ENCODE measurements at places on chromosomes 1 and 21. TPM values are rescaled to one million over a fixed set of nuclear protein-coding genes. Genes with fewer than 3 reads are reported as not detected.

ARHGAP30 gene
- total RNA-seq = 0.20 TPM

PLA2G2D gene
- not detected for total RNA-seq

SYT11 gene
- total RNA-seq = 1.7 TPM

TMEM234 gene
- total RNA-seq = 43.2 TPM

STX12 gene
- 26.1 TPM for total RNA-seq

CR1L gene
- total RNA-seq = not detected

SRGAP2 gene
- 33.9 TPM for total RNA-seq

CFHR3 gene
- total RNA-seq = 0.31 TPM

C1QC gene
- total RNA-seq = not detected

HHAT gene
- total RNA-seq = 14.7 TPM

RBM11 gene
- total RNA-seq = 7.4 TPM

GRCh38 chr1:201346337-201346939 is 31.0 kb downstream of the TNNT2 start:
- peak; percentile 36 for DNase-seq

DNA sequence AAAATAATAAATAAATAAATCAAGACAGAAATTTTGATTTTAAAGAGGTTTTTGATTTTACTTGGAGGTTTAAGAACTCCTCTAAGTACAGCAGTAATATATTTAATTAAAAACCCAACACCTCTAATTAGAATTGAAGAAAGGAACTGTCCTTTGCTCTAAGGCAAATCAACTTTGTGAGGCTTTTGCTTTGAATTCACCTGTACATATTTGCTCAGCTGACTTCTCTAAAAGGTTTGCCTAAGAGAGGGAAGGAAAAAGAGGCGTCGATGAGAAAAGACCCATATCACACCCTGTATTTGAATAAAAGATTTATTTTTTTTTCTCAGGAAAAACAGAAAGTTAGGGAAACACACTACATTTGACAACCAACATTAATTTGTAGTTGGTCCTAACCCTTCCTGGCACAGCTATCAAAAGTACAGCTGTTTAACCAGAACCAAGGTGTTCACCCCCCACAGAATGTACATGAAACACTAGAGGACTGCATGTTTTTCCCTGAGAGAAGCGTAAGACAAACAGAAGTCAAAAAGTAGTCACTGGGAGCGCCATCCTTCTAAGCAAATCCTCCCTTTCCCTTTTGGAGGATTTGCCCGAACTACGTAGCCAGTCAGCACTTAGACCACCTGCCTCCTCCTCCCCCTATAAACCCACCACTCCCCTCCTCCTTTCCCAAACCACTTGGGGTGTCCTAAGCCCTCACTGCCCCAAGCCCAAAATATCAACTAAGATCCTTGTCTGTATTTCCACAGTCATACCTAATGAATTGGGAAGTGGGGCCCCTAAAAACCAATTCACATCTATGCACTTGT is 4.9 kb downstream of the MCL1 start:
- DNase-seq = no peak

GRCh38 chr1:92365378-92366039 is 66.7 kb downstream of the RPAP2 start:
- no peak for DNase-seq

- DNase-seq = no peak
Measured at GRCh38 chr1:38084700-38085099, 38.1 kb upstream of the POU3F1 start.

DNA sequence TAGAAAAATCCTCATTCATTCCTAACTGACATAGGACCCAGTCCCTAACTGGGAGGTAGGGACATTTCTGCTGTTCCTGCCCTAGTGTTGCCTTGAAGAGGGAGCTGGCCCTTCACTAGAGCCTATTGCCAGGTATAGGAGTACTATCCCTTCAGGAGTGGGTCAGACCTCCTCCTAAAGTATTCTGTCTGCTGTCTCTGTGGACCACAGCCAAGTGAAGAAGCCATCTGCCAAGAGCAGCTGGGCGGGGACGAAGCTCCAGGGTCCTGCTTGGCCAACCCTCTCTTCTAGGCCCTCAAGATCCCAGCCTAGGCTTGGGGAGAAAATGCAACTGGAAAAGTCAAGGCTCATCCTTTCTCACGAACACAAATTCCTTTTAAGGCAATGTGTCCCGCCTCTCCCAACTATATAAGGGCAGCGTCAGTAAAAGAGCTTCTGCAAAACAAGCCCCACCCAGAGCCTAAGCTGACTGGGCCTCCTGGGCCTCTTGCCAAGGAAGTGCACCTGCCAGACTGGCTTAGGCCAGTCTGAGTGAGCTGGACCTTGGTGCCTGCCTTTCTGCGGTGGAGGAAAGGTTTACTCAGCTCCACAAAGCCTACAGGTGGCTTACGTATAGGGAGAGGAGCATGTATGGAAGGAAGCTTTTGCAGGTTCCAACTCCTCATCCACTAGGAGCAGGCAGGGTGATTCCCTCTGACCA is 638 bp upstream of the TUFT1 start:
- peak; percentile 24 for DNase-seq

- DNase-seq = no peak
Measured at GRCh38 chr1:113297749-113298148, 92.6 kb upstream of the MAGI3 start.

- DNase-seq = no peak
Measured at GRCh38 chr1:39154553-39155421, 49.7 kb upstream of the MACF1 start.

GRCh38 chr1:228004331-228004855 is 2.4 kb upstream of the WNT3A start:
- DNase-seq = no peak

DNA sequence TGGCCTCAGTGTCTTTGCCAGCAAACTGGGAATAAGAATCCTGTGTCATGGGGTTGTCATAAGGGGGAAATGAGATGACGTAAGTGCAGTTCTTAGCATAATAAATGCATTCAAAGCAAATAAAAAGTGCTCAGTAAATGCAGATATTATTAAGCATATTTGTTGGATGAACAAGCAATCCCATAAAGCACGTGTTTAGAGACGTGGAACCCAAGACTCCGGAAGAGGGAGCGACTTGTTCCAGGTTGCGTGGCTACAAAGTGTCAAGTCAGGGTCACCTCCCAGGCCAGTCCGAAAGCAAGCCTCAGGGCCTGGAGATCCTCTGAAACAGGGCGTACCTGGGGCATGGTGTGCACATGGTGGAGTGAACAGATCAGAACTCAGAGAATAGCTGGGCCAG is 58.0 kb upstream of the LAPTM5 start:
- DNase-seq = no peak

DNA sequence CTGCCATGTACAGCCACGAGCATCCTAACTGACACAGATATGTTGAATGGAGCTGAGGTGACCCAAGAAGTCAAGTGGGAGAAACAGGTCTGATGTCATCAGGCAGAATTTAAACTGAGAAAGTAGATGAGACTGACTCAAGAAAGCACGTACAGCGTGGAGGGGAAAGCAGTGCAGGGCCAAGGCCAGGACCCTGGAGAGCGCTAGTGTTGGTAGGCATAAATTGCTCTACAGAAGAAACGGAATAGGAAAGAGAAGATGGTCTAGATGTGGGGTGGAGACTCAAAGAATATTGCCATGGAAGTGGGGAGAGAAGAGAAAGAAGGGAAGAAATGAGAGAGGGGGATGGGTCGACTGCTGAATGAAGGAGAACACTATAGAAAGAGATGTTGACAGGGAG is 45.3 kb upstream of the GJB5 start:
- DNase-seq = peak; percentile 26

GRCh38 chr21:31837618-31838390 is 35.0 kb upstream of the HUNK start:
- no peak for DNase-seq

DNA sequence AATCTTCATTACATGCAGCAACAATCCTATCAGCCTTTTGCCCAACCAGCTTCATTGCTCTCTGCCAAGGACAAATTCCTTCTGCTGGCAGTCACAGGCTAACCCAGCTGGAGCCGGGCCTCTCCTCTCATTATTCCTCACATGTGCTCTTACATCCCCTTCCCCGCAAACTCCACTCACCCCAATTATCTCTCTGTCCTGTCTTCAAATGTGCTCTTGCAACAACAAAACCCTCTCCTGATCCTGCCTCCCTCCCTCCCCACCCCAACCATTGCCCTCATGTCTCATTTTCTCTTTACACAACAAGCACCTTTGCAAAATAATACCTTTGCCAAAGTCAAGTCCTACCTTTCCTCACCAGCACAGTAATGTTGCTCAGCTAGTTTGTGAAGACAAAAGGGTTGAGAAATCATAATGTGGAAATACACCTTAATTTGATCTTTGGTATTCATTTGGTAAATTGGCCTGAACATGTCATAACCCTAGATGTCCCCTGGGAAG is 36.0 kb upstream of the DHCR24 start:
- no peak for DNase-seq

- DNase-seq = no peak
Measured at GRCh38 chr1:27253596-27253995, 19.2 kb downstream of the WDTC1 start.

GRCh38 chr1:182614796-182615454 is 10.7 kb upstream of the RGS16 start:
- DNase-seq = no peak

GRCh38 chr1:36653850-36654249 is 171.1 kb upstream of the CSF3R start:
- DNase-seq = no peak

DNA sequence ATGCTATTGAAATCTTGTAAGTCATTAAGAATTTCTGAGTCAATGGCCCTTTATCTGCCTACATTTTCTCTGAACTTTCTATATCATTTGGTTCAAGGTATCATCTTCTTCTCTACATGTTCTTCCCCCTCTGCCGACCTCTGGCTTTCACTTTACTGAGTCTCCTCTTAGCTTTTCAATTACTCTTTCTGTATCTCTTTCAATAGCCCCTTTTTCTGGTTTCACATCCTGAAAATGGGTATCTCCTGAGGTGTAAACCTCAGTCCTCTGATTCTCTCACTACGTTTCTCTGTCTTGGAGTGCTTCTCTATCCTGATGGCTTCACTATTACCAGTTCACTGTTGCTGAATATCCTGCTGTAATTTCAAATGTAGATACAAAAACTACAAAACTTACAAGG is 98.9 kb downstream of the LYST start:
- no peak for DNase-seq

DNA sequence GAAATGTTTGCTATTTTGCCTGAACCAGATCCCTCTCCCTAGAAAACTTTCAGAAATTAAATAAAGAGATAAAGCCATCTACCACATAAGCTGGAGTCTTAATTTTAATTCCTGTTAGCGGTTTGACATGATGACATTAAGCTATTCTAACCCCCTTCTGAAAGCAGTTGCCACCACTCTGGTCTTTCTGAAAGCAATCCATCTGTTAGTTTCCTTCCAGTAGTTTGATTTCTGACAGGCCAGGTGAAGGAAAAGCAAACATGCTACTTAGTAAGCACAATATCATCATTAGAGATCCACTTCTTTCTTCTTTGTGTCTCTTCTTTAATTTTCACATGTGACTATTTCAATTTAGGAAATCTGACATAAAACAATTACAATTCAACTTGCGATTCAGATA is 39.9 kb downstream of the RGL1 start:
- no peak for DNase-seq

DNA sequence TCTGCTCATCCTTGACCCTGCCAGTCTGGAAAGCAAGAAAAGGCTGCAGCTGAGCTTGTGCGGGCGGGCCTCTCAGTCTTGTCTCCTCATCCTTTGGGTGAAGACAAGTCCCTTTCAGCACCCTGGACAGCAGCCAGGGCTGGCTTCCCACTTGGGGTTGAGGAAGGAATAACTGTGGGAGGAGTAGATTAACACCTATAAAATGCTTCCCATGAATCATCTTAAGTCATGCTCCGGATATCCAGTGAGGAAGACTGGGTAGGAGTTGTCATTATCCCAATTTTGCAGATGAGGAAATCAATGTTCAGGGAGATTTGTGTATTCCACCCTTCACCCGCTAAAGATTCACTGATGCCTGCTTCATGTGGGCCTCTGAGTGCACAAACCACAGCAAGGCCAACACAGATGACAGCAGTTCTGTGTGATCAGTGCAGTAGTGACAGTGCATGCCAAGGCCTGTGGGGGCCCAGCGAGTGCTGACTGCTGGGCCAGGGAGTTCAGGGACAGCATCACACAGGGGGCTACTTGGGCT is 20.1 kb upstream of the COL16A1 start:
- DNase-seq = peak; percentile 85

- DNase-seq = no peak
Measured at GRCh38 chr1:58312971-58313563, 233.5 kb downstream of the OMA1 start.
